BE2C (cell line): ENCODE measurements at places on chromosomes 4 and X.

GRCh38 chrX:155027509-155028066, 944 bp downstream of the FUNDC2 start:
- no peak for DNase-seq

- no peak for DNase-seq
Measured at GRCh38 chr4:94978904-94979303, 221.1 kb downstream of the BMPR1B start.

DNA sequence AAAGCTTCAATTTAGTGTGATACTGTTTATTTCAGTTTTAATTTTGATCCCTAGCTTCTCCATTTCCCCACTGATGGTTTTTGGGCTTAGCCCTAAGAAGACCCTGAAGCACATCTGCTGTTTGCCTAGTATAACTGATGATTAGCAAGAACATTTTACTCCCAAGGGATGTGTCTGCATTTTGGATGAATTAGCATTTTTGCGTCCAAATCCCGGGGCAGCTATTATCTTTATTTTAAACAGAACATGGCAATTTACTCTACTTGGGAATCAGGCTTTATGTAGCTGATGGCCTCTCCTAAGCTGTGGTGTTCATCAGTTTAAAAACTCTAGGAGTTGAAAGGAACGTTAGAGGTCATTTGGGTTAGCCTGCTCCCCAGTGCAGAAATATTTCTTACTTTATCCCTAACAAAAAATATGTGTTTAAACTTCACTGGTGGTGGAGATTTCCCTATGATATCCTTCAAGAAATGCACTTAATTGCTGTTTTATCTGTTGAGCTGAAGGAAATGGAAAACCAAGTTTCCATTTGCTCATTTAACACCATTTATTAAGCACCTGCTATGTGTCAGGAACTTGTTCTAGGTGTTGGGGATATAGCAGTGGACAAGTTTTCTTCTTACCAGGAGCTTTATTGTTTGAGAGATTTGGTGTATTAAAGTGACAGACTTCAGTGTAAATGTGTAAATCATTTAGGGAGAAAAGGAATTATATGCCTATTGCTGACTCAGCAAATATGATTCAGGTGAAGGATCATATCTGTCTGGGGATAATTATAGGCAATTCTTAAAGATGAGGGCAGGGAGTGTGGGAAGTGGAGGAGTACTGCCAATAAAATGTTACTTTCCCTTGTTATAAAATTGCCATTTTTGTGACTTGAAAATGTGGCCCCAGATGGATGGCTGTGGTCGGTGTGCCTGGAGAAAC, 3.4 kb downstream of the SEPTIN11 start:
- no peak for DNase-seq

- DNase-seq: no peak
Measured at GRCh38 chr4:21649391-21650090, 299.0 kb downstream of the KCNIP4 start.

DNA sequence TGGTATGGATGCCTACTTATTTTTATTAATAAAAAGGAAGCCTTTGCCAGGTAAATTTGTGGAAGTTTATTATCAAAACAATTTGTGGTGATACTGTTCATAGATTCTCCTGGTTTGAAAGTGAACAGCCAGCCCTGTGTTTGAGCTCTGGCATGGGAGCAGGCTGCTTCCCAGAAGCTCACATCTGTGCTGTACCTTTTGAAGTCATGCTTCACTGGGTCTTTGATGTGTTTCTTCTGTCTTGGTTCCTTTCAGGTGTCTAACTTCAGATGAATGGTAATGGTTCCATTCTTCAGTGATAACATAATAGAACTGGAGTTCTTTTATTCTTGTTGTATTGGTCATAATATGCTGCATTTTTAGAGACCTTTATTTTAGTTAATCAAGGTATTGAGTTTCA, 85.5 kb downstream of the BMPR1B start:
- DNase-seq: no peak

DNA sequence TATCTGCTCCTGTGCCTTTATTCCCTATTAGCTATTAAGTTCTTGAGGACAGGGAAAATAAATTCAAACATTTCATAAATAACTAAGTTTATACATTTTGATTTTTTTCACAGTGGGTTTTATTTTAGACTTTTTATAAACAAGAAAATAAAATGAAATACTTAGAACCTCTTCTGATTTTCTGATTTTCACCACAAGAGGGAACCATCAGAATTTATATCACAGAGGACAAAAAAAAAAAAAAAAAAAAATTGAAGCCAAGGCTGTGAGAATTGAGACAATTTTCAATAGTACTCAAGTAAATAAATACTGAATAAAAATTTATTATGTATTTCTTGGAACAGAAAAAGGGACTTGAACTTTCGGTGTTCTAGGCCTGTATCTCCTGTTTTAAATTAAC, 288.1 kb downstream of the SH3BGRL start:
- DNase-seq: no peak

GRCh38 chr4:37542706-37543105, 143.5 kb downstream of the RELL1 start:
- DNase-seq: no peak

- no peak for DNase-seq
Measured at GRCh38 chr4:72391281-72391680, 177.7 kb downstream of the ADAMTS3 start.

GRCh38 chrX:153573984-153574383, 25.0 kb downstream of the CCNQ start:
- DNase-seq: no peak

DNA sequence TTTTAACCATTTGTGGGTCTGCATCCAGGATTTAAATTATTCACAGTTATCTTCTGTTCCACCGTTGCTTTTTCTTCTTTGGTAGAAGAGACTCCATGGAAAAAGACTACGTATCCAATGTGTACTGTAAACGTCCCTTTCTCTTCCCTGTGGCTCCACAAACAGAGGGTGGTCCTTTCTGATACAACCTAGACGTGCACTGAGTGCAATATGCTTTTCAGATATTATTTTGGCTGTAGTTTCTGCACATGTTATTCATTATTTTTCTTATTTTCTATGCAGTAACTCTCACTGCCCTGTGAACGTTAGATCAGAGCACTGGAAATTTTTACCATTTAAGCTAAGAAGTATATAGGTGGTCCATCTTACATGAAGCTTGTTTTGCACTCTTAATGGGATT, 72.7 kb downstream of the SHISA3 start:
- DNase-seq: no peak

DNA sequence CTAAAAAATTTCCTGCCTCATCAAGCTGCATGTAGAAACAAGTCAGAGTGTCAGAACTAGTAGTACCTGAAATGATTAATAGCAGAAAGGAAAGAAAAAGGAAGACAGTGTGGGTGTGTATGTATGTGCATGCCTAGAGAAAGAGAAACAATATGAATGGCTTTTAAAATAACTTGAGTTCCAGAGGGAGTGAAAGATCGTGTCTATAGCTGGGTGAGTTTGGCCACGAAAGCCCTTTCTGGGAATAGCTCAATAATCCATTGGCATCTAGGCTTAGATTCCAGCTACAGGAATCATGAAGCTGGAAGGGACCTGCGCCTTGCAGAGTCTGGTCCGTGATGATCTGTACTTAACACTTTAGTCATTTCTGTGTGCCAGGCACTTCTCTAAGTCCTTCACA, 195.6 kb downstream of the RAPGEF2 start:
- DNase-seq: no peak

- DNase-seq: no peak
Measured at GRCh38 chr4:174252412-174252811, 31.1 kb downstream of the FBXO8 start.

- no peak for DNase-seq
Measured at GRCh38 chr4:38230121-38230801, 270.1 kb downstream of the PTTG2 start.

DNA sequence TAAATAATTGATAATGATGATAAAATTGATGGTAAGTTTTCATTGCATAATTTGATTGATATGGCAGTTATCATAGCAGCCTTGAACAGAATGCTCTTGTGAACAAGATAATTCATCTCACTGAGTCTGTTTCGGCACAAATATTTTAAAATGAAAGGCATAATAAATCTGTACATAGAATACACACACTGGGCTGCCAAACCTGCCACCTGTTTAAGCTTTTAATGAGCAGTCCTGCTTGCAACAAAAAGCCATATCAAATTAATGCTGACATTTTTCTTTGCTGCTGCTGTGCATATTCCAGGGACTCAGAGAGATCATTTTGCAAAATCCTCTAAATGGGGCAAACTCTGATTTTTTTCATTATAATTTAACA, 201.1 kb downstream of the ARHGAP24 start:
- no peak for DNase-seq

DNA sequence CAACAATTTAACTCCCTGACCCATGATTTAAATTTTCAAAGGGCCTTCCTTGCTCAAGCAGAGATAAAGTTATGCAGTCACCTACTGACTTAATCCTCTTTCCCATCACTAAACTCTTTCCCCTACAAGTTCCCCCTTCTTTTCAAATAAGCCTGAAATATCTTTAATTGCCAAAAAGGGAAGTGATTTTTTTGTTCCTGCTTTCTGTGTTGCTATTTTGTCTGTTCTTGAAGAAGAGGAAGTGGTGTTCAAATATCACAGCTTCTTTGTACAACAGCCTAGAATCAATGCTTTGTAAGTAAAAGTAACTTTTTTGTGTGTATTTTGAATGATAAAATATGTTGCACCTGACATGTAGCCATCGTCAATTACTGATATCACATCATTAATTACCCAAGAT, 595.9 kb downstream of the CENPC start:
- DNase-seq: no peak

- no peak for DNase-seq
Measured at GRCh38 chr4:24413311-24413784, 171.0 kb downstream of the DHX15 start.
